ENCODE measurements at places on chromosomes 11 and 22.

DNA sequence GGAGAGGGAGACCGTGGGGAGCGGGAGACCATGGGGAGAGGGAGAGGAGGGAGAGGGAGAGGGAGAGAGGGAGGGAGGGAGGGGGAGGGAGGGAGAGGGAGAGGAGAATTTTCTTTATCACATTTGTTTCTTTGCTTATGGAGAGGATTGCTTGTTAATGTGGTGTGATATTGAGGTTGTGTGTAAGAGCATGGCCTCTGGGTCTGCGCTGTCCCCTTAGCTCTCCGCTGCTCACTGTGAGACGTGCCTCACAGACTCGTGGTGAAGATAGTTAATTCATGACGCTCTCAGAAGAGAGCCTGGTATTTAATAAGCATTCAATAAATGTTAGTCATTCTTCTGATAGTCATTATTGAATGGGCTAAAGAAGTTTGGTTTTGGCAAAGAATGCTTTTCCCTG, 26.2 kb downstream of the PPFIA1 start:
- no peak for DNase-seq

DNA sequence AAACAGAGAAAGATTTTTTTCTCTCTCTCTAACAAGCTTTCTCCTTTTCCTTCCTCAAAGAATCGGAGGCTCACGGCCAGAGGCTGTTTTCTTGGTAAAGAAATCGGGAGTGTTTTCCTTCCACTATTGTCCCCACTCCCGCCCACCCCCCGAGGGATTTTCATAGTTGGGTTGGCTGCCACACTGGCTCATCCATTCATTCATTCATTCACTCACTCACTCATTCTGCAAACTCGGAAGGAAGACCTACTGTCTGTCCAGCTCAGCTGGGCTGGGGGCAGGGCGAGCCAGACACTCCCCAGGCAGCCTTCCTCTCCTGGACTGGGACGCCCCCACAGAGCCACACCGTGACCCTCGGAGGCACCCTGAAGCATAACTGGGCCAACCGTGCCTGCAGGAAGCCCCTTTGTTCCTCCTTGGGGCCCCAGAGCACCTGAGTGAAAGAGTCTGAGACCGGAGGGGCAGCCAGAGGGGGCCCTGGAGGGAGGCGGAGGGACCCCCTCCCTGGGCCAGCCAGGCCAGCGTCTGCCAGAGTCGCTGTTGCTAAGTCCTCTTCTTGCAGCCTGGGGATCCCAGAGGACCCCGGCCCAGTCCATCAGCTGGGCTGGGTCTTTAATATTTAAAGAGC, 17.0 kb downstream of the CDKN1C start:
- DNase-seq, result no peak

GRCh38 chr11:117859488-117860112, 16.9 kb downstream of the FXYD6 start:
- DNase-seq, result no peak

GRCh38 chr11:26851696-26852095, 129.8 kb upstream of the SLC5A12 start:
- DNase-seq, result no peak

Measured in NCI-H1417 treated with DMSO at 0.1 percent for 48 hours (cell line).